Activated CD4-positive, alpha-beta T cell treated with anti-CD3 and anti-CD28 coated beads for 48 hours (primary cell): ENCODE measurements at places on chromosomes 5 and 9.

DNA sequence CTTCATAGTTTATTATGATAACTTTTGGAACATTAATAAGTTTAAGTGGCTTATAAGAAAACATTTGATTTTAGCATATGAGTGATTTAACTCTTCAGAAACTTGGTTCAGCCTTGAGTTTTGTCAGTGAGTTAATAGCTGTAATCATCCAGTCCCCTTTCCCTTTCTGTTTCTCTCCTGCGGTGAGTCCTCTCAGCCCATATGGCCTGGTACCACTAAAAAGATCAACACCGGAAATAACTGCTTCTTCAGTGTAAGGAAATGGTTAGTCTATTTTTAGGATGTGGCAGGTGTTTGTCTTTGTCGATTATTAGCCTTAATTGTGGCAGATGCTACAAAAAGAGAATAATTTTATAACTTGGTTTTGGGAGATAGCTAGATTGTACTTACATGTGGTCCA lies 120.2 kb upstream of the GRHPR start:
- peak; percentile 36 for DNase-seq

DNA sequence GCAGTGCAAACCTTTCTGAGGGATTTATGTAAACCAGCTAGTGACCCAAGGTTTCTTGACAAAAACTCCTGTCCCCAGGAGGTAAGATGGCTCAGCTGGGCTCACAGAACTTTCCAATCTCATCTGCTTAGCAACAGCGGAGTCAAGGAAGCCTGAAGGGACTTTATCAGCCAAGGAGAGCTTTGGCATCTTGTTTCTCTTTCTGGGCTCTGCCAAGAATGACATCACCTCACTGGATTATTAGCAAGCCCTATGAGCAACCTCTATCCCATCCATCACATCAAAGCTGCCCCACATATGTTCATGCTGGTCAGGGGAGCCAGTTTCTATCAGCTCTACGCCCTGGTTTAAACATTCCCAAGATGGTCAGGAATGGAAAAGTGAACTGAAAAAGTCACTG lies 461.3 kb downstream of the ENC1 start:
- DNase-seq: no peak

DNA sequence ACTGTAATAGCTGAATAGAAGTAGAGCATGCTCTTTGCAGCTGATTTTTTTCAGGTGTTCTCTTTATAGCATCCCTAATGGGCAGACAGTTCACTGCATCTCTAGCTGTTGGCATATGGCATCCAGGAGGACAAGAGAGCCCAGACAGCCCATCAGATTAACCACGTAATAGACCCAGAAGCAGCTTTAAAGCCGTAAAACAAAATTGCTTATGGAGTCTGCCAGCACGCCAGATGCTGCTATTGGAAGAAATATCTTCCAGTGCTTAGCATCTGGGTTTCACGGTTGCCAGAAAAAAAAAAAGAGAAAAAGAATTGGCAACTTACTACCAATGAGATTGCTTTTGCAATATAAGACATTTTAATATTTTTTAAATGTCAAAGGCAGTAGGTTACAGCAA lies 869.4 kb upstream of the NUDT12 start:
- DNase-seq: no peak

DNA sequence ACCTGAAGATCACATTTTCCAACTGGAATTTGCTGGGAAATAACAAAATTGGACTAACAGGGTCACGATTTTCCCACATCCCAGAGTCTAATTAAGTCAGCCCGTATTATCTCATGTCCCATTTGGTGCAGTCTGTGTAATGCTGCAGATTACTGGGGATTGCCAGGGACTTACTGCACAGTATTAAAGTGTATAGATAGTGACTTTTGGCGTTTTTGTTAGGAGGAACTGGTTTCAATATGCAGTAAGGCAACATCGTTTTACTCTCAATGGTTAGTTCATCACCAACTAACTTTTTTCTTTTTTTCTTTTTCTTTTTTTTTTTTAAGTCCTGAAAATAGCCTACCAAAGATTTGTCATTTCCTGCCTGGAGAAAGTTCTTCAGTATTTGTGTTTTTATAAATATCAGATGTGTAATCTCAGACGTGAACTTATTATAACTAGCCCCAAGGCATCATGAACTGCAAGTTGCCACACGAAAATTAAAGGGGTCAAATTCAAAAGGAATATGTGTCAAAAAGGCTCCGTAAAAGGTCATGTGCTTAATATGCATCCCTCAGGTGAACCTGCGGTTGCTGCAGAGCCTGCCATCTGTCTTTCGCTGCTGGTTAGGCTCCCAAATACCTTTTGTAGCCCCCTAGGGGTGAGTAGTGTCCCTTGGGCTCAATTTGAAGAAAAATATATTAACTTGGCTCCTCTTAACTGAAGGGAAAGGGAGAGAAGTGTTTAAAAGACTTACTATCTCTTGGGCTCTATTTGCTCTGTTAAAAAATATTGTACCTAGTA lies 176.7 kb upstream of the ADAMTSL1 start:
- DNase-seq: no peak

DNA sequence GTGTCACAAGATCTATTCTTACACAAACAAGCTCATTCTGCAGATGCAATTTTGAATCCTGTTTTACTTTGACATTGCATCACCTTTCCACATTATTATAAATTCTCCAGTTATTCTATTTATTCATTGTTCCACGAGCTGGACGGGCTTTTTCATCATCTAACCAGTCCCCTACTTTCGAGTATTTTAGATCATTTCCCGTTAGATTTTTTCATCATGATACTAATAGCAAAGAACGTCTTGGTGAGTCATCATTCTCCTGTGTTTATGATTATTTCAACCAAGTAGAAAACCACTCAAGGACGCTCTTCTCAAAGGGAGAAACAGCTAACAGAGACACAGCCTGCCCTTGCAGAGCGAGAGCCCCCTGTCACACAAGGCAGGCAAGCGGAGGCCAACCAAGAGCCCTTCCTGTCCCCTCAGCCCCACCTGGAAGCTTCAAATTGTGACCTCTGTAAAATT lies 15.1 kb downstream of the BBLN start:
- DNase-seq: no peak

DNA sequence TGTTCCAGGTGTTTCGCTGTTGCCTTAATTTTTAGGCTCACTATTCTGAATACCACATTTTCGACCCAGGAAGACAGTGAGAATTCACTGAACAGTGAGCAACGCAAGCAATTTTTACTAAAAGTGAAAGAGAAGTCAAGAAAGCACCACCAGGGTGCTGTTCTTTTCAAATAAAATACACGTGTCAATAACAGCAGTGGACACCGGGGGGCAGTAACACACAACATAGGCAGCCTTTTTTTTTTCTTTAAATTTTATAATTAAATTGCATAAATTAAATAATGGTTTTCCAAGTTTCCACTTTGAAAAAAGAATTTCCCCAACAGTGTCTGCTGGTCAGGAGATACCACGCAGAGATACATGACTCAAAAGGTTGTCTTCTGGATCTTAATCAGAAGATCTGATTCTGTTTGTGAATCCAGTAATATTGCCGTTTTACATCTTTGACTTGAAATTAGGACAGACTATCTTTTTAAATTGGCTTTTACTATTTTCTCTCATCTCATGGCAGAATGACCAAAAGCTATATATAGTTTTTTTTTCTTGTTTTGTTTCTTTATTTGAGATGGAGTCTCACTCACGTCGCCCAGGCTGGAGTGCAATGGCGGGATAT lies 47.1 kb upstream of the SH3GL2 start:
- DNase-seq: peak; percentile 47

- DNase-seq: no peak
Measured at GRCh38 chr9:93810028-93810971, 144.9 kb downstream of the BARX1 start.

DNA sequence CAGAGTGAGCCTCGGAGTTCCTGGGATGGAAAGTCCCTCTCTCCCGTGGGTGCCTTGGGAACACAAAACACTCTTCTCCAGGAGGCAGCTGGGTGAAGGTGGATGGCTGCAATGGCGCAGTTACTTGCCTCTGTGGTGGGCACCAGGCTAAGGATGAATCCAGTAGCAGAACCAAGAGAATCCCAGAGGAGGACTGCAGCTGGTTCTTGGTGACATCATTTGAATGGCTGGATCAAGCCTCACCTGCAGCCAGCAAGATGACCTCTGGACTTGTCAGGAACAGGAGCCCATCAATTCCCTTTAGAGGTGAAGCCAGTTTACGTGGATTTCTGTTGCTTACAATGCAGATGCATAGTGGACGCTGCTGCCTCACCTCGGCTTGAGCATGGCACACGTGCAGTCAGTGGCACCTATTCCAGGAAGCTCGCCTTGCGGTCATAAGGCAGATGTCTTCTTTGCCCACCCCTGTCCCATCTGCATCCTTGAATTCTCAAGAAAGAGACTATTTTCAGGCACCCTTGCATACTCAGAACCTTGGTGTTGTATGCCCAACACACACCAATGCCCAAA lies 34.1 kb upstream of the ADAMTS2 start:
- DNase-seq: no peak

GRCh38 chr5:77035950-77036349 lies 5.7 kb downstream of the AGGF1 start:
- no peak for DNase-seq

DNA sequence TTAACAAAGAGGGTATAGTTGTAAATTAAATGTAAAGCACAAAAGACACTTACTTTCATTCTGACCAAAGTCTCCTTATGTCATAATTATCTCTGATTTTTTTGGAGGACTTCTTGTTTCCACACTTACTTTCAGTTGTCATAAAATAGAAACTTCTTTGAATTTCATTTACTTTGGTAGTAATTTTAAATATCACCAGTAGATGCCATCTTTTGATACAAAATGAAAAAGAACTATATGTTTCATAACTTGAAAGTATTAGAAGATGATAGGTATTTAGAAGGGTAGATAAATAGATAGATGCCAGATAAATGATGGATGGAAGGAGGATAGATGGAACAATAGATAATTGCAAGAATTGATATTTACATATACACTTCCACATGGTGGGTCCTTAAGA lies 1865.3 kb upstream of the CDH9 start:
- DNase-seq: no peak

GRCh38 chr5:1873243-1873959 lies 9.3 kb downstream of the IRX4 start:
- no peak for DNase-seq

GRCh38 chr9:129857207-129857606 lies 21.9 kb downstream of the USP20 start:
- DNase-seq: no peak

DNA sequence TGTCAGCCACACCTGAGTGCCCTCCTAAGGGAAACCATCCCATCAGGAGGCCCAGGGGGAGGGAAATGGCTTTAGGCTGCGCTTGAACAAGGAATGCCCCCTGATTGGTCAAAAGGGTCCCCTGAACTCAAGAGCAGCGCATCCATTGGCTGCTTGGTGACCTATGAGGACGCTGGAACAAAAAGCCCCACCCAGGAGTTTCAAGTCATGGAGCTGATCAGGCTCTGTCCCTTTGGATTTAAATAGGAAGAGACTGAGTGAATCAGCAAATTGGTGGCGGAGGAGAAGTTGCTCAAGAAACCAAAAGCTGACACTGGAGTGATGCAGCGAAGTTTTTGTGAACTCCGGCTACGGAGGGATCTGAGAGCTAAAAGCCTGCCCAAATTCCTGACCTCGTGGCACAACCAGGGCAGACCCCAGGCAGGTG lies 66.7 kb downstream of the SMIM23 start:
- DNase-seq: no peak

DNA sequence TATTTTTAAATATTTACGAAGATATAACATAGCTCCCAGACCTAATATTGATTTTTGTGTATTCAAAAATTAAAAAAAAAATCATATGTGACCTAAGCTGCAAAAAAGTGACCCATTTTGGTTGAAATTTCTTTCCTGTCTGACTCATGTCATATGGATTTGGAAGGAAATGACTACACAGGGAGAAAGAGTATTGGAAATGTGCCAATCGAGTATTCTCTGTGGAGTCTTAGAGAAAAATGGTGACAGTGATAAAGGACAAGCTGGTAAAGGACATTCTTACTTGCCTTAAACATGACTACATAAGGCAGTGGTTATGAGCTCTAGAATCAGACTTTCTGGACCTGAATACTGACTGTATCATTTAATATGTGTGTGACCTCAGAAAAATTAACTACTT lies 262.9 kb upstream of the PTPRD start:
- no peak for DNase-seq

DNA sequence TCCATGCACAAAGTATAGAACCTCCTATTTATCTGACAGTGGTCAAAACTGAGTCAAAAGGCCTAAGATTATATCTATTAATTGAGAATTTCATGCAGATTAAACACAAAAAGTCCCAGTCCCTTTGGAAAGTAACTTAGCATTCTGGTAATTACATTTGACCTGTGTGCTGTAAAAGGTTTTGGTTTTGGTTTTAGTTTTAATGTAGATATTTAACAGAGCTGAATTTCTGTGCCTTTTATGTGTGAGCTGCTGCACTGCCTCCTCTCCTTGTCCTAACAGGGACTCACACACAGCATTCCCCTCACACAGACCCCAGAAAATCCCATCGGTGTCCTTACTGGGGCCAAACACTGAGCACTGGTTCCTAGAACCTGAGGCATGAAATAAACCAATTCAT lies 31.0 kb upstream of the FSD1L start:
- DNase-seq: no peak

GRCh38 chr5:149878371-149878770 lies 66.2 kb downstream of the PDE6A start:
- no peak for DNase-seq

DNA sequence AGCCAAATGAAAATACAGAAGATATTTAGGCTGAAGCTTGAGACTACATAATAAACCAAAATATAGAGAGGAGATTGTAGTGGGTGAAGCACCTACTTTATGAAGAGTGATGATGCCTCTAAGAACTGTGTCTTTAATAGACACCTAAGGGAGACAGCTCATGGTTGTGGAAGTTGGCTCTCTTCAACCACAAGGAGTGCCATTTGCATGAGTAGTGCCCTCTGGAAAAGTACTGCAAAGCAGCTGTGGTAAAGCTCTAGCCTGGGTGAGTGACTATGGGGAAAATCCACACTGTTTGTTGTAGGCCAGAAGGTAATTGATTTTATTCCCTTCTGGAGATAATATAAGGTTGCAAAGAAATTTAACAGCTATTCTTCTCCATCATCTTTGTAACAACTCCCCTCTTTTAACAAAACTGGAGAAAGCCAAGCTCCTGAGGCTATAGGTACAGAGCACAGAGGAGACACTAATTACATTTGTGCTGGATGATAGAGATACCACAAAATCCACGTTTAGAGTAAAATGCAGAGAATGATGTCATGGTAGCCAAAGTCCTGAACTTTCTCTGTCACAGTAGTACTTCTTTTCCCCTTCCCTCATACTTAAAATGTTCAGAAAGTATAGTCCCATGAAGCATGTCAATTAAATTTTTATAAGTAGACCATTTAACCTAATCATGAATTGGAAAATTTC lies 122.8 kb downstream of the STARD4 start:
- peak; percentile 7 for DNase-seq

DNA sequence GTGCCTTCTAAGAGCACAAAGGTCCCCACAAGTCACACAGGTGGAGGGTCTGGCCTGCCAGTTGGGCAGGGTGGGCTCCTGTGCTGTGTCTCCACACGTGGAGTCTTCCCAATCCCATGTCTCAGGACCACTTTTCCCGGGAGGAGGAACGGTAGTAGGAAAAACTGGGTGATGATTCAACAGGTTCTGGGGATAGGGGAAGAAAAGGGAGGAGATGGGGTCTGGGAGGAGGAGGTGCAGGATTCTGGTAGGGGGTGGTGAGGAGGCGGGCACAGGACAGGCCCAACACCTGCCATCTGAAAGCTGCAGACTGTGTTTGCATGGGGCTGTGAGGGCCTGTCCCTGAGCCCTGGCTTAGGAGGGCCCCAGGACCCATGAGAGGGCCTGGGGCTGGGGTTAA lies 215.2 kb downstream of the HSPA4 start:
- DNase-seq: no peak
